NCI-H748 treated with DMSO at 0.1 percent for 48 hours (cell line): ENCODE measurements at places on chromosomes 7 and 10.

DNA sequence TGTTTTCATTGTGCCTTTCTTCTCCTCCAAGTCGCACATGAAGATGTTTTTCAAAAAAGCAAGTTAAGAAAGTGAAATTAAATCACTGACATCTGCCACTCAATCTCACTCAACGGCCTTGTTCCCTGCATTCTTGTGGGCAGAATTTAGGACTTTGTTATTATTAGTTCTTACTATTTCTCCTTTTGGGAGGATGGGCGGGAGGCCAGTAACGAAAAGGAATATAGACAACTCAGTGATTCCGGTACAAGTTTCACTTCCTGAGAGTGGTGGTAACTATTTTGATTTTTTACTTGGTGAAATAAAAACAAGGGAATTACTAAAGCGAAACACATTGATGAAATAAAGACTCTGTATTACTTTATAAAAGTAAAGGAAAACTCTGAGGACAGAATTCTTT is 231.9 kb upstream of the HABP2 start:
- DNase-seq: no peak

DNA sequence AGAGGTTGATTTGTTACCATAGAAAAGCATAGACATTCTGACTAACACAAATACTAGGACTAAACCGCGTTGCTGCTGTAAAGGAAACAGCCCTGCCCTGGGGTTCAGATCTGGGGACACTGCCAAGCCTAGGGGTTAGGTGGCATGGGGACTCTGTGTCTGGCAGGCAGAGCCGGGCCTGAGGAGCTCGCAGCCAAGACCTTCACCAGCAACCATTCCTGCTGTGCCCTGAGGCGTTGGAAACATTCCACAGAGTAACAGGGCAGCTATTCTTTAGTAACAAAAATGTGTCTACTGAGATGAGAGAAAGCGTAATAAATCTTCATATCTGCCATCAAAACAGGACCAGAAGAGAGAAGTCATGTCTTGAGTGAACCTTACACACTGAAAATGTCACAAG is 280.5 kb downstream of the POM121L12 start:
- no peak for DNase-seq

DNA sequence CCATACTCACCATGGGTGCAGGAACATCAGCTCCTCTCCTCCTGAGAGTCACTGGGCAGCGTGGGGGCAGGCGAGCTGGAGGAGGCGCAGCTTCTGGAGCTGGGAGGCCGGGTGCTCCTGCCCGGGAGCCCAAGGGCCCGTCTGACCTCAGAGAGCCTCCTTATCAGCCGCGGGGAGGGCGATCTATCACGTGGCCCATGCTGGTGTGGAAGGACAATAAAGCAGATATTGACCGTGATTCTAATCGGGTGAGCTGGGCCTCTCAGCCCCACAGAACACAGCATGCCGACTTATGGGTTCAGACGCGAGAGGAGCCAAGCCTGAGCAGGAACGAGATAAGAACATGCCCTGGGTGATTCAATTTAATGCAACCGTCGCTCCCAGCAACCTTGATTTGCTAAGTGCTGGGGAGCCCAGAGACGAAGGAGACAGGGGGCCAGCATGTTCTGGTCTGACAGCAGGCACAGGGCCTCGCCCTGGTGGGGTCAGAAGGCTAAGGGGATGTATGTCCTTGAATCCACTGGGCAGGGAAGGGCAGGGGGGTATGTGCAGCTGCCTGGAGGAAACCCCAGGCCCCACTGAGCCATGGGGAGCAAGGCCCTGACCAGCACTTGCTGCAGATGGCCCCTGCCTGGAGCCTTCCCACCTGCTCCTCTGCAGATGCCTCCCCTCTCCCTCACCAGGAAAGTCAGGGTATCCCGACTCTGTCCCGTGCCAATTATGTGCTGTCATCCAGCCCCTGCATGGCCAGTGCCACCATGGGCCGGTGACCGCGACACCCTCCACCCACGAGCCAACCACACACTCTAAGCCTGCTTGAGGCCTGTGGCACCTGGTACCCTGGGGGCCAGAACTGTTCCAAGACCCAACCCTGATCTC is 95.3 kb upstream of the RET start:
- DNase-seq: no peak

GRCh38 chr7:236967-237366 is 44.6 kb downstream of the FAM20C start:
- no peak for DNase-seq

DNA sequence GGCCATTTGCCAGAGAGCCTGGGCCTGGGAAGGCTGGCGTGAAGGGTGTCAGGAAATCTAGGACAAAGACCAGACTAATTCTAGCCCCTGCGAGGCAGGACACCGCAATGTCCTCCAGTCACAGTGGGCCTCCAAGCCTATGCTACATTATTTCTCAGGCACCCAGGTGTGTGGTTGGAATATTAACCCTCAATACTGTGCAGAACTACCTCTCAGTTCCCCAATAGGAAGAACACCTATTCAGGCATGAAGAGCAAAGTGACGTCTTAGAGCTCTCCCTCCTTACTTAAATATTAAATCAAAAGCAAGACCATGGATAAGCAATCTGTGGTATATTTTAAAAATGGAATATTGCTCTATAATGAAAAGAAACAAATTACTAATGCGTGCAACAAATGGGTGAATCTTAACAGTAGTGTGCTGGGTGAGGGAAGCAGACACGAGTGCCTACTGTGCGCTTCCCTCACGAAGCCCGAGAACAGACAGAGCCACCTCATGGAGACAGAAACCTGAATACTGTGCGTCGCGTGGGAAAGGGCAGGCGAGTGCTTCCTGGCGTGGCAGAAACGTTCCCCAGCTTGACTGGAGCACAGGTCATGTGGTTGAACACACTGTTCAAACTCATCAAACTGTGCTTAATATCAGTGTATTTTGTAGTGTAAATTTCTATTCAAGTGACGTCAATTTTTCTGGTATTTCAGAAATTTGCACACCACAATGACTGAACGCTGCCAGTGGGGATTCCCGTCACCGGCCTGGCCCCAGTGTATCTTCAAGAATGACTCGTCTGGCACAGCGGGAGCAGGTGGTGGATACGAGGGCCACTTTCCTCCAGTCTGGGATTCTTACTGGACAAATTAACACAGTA is 15.5 kb upstream of the PTPRN2 start:
- no peak for DNase-seq

DNA sequence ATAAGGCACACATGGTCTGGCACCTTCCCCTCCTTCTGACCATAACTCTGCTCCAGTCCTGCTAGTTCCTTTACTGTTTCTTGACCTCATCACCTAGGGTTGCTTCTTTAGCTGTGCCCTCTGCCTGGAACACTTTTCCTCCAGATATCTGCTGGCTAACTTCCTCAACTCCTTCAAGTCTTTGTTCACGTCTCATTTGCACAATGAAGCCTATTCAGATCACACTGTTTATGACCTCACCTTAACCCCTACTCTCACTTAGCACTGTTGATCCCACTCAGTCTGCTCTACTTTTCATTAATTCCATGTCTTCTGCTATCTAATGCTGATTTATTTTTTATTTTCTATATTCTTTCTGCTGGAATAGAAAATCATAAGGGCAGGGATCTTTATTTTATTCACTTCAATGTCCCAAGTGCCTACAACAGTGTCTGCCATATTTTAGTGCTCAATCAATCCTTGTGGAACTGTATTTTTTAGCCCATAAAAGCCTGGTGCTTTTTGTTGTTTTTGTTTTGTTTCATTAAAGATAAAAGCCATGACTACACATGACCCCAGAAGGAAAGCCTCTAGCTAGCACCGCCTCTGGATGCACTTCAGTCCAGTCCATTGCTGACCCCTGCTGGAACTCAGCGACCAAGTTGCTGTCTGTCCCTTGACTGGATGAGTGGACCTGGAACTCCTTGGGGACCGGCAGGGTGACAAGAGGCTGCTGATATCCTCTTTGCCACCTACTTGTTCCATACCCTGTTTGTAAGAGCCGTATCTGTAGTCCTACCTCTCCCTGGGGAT is 12.3 kb downstream of the KLF14 start:
- DNase-seq: peak; percentile 35

GRCh38 chr10:89684604-89685003 is 16.8 kb upstream of the KIF20B start:
- DNase-seq: no peak

DNA sequence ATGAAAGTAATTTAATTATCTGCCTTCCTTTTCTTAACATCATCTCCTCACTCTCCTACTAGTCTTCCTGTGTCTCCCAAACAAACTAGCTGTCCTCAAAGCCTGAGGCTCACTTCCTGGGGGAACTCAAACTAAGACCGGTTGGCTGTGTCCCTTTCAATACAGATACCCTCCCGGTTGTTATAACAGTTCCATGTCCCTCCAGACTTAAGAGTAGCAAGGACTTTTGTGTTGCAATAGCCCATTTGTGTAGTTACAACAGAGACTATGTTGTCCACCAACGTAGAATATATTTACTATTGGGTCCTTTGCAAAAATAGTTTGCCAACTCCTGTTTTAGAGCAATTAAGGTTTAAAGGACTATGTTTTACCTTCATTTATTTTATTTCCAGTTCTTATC is 8.6 kb upstream of the TARP start:
- DNase-seq: no peak

GRCh38 chr7:82051601-82052000 is 281.8 kb upstream of the HGF start:
- peak; percentile 70 for DNase-seq

DNA sequence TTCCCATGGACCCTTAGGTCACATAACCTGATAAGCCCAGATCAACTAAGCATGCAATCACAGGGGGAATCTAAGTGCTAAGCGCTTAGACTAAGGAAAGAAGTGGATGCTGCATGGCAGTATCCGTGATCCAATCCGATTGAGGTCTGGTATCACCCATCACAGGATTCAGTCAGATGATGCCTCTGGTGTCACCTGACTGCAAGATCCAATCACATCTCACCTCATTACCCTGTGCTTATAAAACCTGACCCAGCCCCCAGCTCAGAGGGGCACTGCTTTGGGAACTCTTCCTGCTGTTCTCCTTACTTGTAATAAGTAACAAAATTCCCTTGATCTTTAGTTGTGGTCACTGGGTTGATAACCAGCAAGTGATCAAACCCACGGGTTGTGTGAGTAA is 84.7 kb upstream of the TMEM168 start:
- no peak for DNase-seq

DNA sequence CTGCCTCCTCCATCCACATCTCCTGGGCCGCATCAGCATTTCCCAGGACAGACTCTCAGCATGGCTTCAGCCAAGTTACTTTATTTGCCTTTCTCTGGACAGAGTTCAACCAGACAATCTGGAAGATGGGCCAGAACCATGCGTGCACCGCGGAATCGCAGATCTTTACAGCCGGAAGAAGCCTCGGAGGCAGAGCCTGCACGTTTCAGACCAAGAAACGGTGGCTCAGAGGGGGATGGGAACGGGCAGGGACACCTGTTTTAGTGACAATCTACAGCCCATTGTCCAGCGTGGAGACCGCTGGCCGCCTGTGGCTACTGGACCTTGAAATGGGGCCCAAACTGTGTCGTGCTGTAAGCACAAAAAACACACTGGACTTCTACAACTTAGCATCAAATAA is 3.5 kb downstream of the VIPR2 start:
- DNase-seq: no peak

DNA sequence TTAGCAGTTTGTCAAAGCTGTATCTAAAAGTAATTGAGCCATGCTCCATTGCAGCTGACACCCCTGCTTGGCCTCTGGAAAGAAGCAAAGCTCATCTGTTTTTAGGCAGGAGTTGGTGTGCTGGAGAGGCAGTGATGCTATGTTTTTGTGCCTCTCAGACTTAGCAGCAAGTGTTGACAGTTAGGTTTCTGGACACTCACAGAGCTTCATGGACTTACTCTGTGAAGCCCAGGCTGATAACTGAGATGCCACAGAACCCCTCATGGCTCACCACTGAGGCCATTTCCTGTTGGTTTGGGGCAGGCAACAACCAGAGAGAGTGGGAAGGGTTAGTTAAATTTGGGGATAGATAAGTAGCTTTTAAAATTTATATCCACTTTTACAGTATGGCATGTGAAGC is 59.8 kb downstream of the BTAF1 start:
- no peak for DNase-seq

GRCh38 chr7:150503581-150503980 is 11.1 kb upstream of the GIMAP7 start:
- DNase-seq: no peak

- no peak for DNase-seq
Measured at GRCh38 chr10:28090506-28090905, 91.6 kb upstream of the ODAD2 start.

DNA sequence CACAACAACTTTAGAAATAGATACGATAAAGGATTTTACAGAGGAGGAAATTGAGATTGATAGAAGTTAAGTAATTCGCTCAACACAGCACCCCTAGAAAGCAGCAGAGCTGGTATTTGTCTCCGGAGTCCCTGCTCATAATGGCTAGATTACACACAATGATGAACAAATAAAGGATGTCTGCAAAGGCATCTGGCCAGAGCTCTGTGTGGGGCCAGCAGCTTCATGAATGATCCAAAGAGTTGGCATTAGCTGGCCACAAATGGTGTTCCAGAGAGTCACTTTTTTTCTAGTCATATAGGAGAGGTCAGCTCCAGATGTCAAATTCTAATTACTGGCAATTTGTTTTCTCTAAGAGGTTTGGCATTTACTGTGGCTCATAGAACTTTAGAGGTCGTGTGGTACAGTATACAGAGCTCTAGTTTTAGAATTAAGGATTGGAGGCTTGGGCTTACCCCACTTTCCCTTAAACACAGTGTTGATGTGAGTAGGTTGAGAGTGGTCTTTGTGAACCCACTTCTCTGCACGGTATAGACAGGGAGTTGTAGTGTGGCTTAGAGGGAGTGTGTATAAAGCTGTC is 186.2 kb downstream of the BICC1 start:
- DNase-seq: no peak

- no peak for DNase-seq
Measured at GRCh38 chr10:68829521-68829920, 2.2 kb downstream of the STOX1 start.

- no peak for DNase-seq
Measured at GRCh38 chr10:109882251-109883057, 40.9 kb downstream of the XPNPEP1 start.

DNA sequence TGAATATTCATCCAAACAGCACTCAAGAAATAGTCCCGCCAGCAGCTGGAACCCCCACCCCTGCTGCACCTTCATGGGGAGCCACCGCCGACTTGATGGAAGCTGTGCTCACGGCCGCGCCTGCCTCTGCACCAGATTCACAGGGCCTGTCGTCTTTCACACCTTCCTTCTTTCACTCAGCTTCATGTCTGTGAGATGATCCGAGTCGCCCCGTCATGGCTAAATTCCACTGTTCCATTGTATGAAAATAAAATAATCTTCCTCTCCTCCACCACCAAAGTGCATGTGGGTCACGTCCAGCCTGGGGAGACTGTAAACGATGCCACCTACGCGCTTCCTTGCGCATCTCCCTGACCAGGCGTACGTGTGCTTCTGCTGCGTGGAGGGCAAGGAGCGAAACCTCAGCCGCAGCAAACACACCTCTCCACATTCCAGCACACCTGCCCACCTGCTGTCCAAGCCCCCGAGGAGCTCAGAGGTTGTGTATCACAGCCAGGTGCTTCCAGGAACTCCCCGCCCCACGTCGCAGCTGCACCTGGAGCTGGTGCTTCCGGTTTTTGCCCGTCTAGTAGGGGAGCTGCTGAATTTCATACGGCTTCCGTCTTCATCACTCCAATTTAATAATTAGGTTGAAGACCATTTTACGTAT is 137.0 kb downstream of the PTPRN2 start:
- DNase-seq: peak; percentile 24

GRCh38 chr10:95845411-95845810 is 62.4 kb upstream of the CC2D2B start:
- no peak for DNase-seq

GRCh38 chr10:126933116-126933515 is 27.9 kb downstream of the DOCK1 start:
- no peak for DNase-seq

- no peak for DNase-seq
Measured at GRCh38 chr10:28171468-28172222, 131.2 kb downstream of the MPP7 start.
